ENCODE measurements at places on chromosomes 11 and 22. TPM values are rescaled to one million over a fixed set of nuclear protein-coding genes. Genes with fewer than 3 reads are reported as not detected.
A peak's percentile ranks its signal among the peaks of the same experiment; 100 is the strongest.

GRCh38 chr11:122852074-122852795, 13.9 kb downstream of the CRTAM start:
- DNase-seq = no peak

GRCh38 chr11:45666648-45667642, 1.5 kb upstream of the CHST1 start:
- no peak for DNase-seq

The GDPD4 gene
- 0.29 TPM for polyA plus RNA-seq

GRCh38 chr22:47151064-47151463, 388.6 kb downstream of the TBC1D22A start:
- no peak for DNase-seq

DNA sequence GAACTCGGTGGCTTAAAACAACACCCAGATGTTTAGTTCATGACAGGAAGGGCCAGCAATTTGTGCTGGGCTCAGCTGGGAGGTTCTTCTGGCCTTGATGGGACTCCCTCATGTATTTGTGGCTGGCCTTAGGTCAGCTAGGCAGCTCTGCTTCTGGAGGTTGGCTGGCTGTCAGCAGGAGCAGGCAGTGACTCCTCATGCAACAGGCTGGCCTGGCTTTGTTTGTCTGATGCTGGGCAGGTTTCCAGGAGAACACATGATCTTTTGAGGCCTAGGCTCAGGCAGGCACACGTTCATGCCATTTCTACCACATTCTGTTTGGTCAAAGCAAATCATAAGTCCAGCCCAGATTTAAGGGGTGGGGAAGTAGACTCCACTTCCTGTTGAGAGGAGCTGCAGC, 571.2 kb downstream of the TBC1D22A start:
- DNase-seq = no peak

DNA sequence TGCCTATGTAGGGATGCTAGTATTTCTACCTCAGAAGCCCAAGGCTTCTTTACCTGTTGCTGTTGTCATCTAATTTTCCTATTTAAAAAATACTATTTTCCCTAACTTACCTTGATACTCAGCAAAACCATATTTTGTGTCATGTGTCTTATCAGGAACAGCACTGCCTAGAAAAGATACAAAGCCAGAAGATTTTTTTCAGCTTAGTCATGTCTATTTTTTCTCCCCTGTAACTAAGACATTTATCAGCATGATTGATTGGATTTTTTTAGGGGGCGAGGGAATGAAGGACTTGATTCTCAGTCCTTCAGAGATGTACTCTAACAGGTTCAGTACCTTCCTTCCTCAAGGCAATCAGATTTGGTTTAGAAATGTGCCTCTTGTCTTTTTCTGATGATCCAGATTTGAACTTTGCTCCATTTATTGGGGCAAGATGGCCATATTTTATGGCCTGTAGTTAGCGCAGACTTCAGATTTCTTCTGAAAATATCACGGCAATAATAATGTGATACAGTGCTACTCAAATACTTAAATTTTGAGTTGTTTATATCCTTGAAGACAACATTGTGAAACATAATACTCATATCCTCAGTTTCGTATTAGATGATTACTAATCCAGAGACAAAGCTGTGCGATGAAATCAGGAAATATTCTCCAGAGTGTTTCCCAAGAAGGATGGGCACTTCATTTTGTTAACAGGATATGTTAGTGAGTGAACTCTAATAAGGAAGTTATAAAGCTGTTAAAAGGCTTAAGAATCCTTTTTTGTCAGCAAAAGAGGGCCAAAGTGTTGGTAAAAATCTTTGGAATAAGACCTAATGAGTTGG, 3.8 kb upstream of the PIK3IP1 start:
- DNase-seq = no peak

- no peak for DNase-seq
Measured at GRCh38 chr22:42920101-42920820, 63.2 kb upstream of the ARFGAP3 start.

- no peak for DNase-seq
Measured at GRCh38 chr11:126025822-126026221, 36.8 kb downstream of the CDON start.

DNA sequence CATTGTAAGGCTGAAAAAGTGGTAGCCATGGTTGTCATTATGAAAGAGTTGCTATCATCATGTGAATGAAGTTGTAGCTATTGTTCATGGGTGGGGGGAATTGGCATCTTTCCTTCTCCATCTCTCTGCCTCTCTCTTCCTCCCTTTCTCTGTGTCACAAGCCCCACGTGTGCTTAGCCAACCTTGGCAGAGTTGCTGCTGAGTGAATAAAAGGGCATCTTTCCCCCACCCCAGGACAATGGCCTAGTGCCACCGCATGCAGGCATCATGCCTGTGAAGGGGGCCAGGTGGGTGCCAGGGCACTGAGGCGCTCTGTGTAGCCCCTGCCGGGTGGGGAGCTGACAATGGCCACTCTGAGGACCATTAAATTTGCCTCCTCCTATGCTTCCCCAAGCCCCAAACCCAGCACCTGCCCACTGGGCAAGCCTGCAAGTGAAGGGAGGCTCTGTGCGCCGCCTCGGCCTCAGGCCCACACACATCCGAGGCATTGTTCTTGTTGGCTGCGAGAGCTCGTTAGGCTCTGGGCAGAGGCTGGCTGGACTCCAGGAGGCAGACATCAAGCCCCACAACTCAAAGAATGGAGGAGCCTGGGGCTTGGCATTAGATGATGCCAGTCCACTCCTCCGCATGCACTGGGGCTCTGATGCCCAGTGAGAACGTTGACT, 103.9 kb downstream of the SEZ6L start:
- no peak for DNase-seq

- no peak for DNase-seq
Measured at GRCh38 chr11:124930799-124931198, 5.0 kb downstream of the HEPACAM start.

GRCh38 chr11:24588081-24588480, 91.2 kb downstream of the LUZP2 start:
- no peak for DNase-seq

DNA sequence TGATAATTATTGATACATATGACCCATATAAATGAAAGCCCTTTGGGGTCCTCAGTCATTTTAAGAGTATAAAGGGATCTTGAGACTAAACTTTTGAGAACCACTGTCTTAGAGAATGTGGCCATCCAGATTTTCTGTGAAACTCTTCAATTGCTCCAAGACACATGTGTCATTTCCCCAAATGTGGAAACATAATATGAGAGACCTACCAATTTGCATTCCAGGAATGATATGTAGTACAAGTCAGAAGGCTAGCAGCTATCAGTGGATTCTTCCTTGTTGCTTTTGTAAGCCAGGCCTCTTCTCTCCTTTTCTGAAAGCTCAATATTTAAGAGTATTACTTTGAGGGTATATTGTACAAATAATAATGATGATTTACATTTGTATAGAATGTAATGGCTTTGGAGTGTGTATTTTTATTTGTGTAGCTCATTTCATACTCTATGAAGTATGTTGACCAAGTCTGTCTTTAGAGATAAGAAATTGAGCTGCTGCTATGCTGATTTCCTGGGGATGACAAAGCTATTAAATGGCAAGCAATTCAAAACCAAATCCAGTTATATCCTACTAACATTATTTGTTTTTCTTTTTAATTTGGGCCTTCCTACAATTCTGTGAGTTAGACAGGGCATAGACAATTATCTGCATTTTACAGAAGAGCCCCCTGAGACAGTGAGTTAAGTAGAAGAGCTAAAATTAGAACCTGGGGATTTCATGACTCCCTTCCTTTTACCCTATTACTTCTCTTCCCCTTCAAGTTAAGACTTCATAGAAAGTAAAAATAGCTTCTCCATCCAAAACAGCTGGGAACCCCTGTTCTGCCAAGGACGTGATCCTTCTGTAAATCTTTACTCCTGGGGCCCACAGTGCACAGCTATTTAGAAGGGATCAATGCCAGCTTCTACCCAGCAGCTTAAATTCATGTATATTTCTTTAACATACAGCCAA, 131.9 kb downstream of the WNT11 start:
- peak; percentile 42 for DNase-seq

The CCDC73 gene
- polyA plus RNA-seq = 0.04 TPM

- DNase-seq = no peak
Measured at GRCh38 chr11:26037716-26038115, 294.2 kb upstream of the ANO3 start.

DNA sequence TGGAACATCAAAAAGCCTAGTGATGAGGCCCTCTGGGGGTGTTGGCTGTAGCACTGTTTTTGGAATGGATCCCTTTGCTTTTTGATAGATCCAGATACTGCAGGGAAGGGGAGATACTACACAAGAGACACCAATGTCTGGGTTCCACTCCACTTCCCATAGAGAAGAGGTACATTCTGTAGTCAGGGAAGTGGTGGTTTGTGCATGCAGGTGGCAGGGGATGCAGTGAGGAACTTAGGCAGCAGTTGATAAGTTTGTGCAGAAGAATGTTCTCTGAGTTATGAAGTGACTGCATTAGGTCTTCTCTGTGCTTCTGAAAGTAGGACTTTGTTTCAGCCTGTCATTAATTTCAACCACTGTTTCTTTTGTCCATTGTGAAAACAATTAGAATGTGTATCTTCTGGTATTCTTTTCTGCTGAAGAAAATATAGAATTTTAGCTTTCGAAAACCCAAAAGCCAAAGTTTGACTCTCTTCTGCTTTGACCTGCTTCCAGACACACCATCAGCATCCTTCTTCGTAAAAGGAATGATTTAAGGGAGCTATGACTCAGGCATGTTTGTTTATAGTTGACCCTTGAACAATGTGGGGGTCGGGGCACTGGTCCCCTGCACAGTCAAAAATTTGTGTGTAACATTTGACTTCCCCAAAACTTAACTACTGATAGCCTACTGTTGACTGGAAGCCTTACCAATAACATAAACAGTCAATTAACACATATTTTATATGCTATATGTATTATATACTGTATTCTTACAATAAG, 25.6 kb downstream of the PANX1 start:
- no peak for DNase-seq

DNA sequence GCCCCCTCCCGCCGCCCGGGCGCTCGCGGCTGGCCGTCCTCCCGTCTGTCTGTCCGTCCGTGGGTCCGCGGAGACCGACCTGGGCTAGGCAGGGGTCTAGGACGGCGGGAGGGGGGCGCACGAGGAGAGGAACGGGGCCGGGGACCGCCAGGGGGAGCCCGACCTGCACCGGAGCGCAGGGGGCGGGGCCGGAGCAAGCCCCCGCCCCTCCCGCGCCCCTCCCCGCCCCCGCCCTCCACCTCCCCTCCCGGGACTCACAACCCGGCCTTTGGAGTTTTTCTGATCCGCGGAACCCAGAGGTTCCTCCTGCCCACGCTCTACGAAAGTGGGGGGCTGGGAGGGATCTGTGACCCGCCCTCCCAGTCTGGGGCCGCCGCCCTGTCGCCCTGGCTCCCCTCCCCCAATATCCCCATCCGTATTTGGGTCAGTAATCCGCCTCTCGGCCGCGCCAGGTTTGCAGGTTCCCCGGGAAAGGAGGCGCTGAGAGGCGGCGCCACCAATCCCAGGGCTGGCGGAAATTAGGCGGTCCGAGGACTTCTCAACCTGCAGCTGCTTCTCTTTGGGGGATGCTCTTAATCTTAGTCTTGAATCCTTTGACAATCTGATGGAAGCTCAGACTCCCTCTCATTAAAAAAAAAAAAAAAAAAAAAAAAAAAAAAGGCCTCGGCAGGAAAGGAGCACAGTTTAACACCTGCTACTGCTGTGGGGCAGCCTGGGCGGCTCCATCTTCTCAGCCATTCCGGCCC, 925 bp upstream of the KCNJ11 start:
- DNase-seq = peak; percentile 33

DNA sequence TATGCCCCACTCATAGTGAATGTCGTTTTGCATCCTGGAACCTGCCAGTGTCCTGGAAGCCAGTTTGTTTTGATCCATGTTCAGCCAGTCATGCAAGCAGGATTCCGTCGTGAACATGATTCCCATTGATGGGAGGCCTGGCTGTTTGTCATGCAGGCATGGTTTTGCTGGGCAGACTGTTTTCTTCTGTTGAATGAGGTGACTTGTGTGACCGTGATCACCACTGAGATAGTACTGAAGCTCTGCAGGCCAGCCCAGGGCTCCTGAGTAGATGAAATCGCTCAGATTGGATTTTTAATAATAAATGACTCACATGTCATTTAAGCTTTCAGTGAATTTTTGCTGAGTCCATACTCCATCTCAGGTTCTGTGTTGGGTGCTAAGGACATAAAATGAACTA, 117.8 kb downstream of the PDE2A start:
- no peak for DNase-seq

DNA sequence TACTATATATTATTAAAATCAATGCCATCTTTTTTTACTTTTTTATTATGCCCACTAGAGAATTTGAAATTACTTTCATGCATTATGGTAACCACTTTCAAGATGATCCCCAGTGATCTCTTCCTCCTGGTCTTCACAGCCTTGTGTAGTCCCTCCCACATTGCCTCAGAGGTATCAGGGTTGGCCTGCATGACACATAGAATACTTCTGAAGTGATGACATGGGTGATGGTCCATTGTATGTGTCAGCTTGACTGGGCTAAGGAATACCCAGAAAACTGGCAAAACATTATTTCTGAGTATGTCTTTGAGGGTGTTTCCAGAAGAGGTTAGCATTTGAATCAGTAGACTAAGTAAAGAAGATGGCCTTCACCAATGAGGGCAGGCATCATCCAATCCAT, 14.2 kb upstream of the ISX start:
- DNase-seq = no peak

GRCh38 chr22:41781507-41781906, 19.0 kb upstream of the CCDC134 start:
- no peak for DNase-seq

DNA sequence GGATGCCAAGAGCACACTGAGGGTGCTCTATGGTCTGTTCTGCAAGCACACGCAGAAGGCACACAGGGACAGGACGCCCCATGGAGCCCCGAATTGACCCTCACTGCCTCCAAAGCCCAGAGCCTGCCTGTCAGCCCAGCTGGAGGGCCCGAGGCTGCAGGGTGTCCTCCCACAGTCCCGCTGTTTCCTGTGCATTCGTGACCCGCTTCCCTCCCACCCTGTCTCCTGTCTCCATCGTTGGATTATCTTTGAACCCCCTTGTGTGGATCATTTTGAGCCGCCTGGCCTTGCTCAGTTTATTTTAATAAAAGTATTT, 25.6 kb downstream of the PARVG start:
- DNase-seq = no peak

Measured in muscle of arm (tissue), 14 donors.